ENCODE measurements at places on chromosomes 12 and 14.

DNA sequence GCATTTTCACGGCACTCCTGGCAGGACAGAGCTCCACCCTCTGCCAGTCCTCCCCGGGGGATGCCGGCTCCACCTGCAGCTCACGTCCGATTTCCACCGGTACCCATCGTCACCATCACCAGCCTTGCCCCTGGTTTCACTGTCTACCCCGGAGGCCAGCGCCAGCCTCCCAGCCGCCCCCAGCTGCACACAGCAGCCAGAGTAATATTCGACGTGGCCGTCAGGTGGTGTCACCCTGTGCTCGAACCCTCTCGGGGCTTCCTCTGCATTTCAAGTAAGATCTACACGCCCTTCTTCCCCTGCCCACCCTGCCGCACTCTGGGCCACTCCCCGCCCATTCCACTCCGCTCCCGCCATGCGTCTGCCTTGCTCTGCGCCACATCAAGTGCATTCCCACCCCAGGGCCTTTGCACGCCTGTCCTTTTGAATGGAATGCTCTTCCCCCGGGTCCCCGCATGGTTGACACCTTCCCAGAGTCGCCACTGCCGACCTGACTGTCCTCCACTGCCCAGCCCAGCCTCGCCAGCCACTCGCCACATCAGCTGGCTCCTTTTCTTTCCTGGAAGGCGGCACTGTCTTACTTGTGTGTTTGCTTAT lies 80.3 kb downstream of the ADGRD1 start:
- no peak for DNase-seq

- DNase-seq: no peak
Observed at GRCh38 chr14:105060751-105061427, 4.3 kb downstream of the GPR132 start.

GRCh38 chr14:64684091-64684490 lies 20.1 kb upstream of the PLEKHG3 start:
- no peak for DNase-seq

GRCh38 chr14:24259282-24260025 lies 3.5 kb downstream of the TGM1 start:
- DNase-seq: no peak

DNA sequence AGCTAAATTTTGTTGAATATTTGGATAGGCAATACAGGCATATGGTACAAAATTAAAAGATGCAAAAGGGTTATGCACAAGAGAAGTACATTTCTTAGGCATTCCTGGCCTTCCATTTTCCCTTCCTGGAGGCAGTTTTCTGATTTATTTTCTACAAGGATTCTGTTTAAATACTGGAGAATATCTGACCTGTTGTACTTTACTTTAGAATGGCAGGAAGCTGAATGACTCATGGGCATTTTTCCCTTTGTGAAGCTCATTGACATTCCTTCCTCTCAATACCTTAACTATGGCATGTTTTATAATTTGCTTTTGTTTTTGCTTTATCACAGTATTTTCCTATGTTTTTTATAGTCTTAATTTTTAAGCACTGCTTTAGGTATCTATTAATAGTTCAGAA lies 62.7 kb downstream of the RCOR1 start:
- no peak for DNase-seq

DNA sequence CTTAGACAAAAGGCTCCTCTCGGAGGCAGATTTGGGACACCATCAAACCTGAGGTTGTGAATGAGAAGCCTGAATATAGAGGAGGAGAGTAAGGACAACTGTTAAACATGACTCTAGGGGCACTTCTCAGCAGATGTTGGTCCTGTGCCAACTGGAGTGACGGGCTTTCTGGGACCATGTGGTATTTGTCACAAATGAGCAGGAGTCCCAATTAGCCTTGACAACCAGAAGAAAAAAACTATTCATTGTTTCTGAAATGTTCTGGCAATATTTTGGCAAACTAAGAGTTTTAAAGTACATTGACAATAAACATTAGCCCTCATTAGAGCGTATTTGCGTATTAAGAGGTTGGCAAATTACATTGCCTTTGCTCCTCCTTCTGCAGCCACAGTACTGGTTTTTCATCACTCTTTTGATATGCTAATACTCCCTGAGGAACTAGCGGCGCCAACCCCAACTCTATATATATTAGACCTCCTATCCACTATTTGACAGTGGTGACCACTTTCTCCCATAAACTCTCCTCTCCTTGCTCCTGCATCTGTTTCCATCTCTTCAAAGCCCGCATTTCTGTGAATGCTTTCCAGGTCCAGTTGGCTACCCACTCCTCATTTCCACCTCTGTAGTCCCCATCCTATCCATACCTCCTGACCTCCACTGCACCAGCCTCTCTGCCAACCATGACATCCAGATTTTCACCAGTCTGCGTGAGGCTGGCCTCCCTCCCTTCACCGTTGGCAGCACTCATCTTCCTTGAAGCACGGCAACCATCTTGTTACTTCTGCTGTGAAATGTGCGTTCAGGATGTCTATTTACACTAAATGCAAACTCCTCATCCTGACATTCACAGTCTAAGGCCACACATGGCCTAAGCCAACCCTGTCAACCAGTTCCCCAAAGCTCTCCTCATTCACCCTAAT lies 100.7 kb downstream of the ZFC3H1 start:
- no peak for DNase-seq

GRCh38 chr12:119807380-119807779 lies 69.7 kb downstream of the CIT start:
- no peak for DNase-seq

DNA sequence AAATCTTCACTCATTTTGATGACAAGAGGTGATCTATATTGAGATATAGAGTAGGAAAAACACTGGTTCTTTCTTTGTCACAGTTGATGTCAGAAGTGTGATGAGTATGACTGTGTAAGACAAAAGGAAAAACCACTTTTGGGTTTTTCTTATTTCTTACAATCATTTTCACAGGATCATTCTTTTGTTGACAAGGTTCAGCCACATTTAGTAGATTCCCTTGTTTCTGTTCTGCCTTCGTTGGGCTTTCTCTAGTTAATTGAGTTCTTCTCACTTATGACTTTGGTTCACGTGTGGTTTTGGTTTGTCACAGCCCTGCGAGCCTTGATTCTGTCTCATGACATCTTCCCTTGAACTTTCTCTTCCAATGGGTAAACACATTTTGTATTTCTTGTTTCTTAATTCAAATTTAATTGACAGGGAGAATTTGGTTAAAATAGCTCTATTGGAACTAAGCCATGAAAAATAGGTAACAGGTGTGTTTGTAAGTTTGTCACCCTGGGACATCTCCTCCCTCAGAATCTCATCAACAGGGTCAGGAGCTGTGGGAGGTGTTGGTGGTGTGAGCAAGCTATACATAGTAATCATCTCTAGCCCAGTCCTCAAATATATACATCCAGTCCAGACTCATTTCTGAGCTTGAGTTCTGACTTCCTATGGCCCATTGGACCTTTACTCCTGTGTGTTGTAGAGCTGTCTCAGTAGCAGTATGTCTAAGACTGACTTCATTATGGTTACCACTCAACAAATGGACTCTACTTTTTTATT lies 255.3 kb downstream of the BMP4 start:
- DNase-seq: no peak

GRCh38 chr12:76998908-76999556 lies 66.3 kb downstream of the E2F7 start:
- DNase-seq: no peak

GRCh38 chr12:8590842-8591545 lies 21.7 kb downstream of the AICDA start:
- no peak for DNase-seq

GRCh38 chr12:122411537-122411936 lies 10.9 kb downstream of the CLIP1 start:
- DNase-seq: no peak

GRCh38 chr12:64968989-64969819 lies 144.8 kb downstream of the TBC1D30 start:
- no peak for DNase-seq

- DNase-seq: no peak
Observed at GRCh38 chr12:92496790-92497189, 206.0 kb upstream of the PLEKHG7 start.

- no peak for DNase-seq
Observed at GRCh38 chr12:57887631-57888408, 41.3 kb upstream of the CTDSP2 start.

DNA sequence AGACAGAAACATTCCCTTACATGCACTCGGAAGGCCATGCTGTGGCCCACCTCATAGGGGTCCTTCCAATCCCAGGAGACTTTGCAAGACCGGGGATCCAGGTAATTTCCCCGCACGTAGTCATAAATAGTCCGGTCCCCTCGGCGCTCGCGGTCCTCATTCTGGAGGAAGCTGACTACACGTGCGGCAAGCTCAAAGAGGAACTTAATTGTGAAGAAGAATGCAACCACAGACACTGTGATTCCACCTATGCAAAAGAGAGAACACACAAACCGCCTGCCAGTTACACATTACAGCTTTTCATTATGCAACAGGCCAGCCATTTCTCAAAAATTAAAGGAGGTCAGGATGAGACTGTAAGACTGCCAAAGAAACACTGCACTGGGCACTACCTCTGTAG lies 28.4 kb downstream of the AREL1 start:
- DNase-seq: no peak

DNA sequence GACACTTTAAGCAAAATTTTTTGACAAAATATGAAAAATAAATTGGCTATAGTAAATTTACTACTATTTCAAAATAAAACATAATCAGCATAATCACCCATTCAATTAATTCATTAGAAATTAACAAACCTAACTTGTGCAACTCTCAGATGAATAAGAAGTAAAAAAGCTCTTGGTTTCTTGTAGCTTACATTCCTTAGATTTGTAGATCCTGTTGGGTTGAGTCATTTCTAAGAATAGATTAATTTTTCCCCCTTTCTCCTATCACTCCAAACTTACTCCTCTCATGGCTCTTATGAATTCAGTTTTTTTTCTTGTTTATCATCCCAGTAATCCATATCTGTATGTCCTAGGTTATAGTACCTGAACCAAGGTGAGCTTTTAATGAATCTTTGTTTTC lies 230.9 kb upstream of the LRIG3 start:
- no peak for DNase-seq
